Activated naive CD8-positive, alpha-beta T cell treated with anti-CD3 and anti-CD28 coated beads for 36 hours (primary cell): ENCODE measurements at places on chromosomes 2 and 18.

DNA sequence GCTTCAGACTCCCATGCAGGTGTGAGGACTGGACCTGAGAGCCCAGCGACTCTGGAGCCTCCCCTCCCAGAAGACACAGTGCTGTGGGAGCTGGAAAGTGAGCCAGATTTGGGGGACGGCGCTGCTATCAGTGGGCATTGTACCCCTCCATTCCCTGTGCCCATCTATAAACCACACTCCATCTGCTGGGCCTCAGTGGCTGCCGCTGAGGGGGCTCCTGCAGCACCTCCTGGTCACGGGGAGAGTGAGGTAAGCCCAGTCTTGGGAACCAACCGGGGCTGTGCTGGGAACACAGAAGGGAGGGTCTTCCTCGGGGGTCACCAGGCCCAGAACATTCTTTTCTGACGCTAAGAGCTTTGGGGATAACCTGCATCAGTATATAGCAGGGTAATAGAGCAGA, 9.5 kb downstream of the PSD4 start:
- H3K36me3 ChIP-seq: peaks cover 50% of the 10 kb centered on the region
- H3K4me3 ChIP-seq: no peak overlapping the region
- no peaks in the 10 kb centered on the region for H3K27me3 ChIP-seq
- no peak for DNase-seq
- H3K4me1 ChIP-seq: peaks cover 78% of the 10 kb centered on the region

- no peak overlapping the region for H3K4me3 ChIP-seq
- DNase-seq: no peak
- no peak overlapping the region for H3K27ac ChIP-seq
- no peaks in the 10 kb centered on the region for H3K36me3 ChIP-seq
- H3K4me1 ChIP-seq: peaks cover 1% of the 10 kb centered on the region
- peaks cover 5% of the 10 kb centered on the region for H3K27me3 ChIP-seq
These were observed 39.2 kb downstream of the DPYSL5 start for GRCh38 chr2:26887151-26887550.

GRCh38 chr2:67281101-67281500, 116.0 kb upstream of the ETAA1 start:
- no peaks in the 10 kb centered on the region for H3K4me1 ChIP-seq
- no peak overlapping the region for H3K4me3 ChIP-seq
- DNase-seq: no peak
- no peaks in the 10 kb centered on the region for H3K36me3 ChIP-seq

DNA sequence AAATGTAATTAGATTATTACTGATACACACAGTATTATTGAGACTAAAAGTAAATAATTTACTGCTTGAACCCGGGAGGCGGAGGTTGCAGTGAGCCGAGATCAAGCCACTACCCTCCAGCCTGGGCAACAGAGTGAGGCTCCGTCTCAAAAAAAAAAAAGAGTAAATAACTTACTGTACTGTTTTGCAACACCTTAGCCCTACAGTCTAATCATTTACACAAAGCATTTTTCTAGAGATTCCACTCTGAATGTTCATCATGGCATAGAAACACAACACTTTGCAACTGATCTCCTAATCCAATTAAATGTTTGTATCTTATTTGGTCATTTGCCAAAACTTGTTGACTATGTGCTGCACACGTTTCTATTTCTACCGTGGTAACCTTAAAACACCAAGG, 23.4 kb upstream of the RMP24 start:
- DNase-seq: no peak
- H3K36me3 ChIP-seq: no peaks in the 10 kb centered on the region
- H3K27me3 ChIP-seq: peaks cover 23% of the 10 kb centered on the region
- no peak overlapping the region for H3K27ac ChIP-seq
- peaks cover 6% of the 10 kb centered on the region for H3K4me1 ChIP-seq
- no peak overlapping the region for H3K4me3 ChIP-seq

DNA sequence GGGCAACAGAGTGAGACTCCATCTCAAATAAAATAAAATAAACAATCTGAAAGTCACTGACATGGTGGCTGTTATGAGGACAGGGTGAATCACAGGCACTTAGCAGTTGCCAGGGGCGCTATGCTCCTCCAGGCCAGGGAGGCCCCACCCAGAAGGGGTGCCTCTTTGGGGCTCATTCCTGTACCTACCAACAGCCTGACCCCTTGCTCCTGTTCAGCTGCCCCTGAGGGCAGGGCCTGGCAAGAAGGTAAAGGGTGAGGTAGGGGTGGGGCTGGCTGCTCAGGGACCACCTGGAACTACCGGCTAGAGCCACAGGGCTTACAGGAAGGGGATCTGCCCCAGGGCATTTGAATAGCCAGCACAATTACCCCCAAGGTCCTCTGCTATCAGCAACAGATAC, 60.3 kb downstream of the INPP5D start:
- H3K4me1 ChIP-seq: peaks cover 25% of the 10 kb centered on the region
- H3K27me3 ChIP-seq: no peaks in the 10 kb centered on the region
- no peak overlapping the region for H3K27ac ChIP-seq
- H3K4me3 ChIP-seq: no peak overlapping the region
- no peak for DNase-seq
- H3K36me3 ChIP-seq: peaks cover 30% of the 10 kb centered on the region

- H3K4me3 ChIP-seq: no peak overlapping the region
- H3K27me3 ChIP-seq: no peaks in the 10 kb centered on the region
- no peaks in the 10 kb centered on the region for H3K4me1 ChIP-seq
- H3K36me3 ChIP-seq: no peaks in the 10 kb centered on the region
- H3K27ac ChIP-seq: no peak overlapping the region
- DNase-seq: no peak
These were observed 11.1 kb upstream of the CUL3 start for GRCh38 chr2:224596289-224596688.

DNA sequence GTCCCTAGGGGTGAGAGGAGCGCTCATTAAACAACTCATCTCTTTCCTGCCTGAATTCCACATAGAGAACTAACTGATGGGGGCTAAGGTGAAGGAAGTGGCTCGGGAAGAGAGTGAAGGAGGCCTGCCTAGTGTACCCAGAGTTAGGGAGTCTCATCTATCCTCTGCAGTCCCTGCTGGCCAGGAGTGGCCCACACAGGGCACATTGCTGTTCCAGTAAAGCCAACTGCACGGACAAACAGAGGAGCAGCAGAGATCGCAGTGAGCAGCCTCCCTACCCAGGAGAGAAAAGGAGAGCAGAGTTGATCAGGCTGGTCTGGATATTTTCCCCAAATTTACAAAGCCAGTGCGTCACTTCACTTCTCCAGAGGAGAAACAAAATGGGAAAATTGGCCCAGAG, 16.9 kb upstream of the FN1 start:
- no peaks in the 10 kb centered on the region for H3K4me1 ChIP-seq
- H3K27ac ChIP-seq: no peak overlapping the region
- no peak overlapping the region for H3K4me3 ChIP-seq
- no peak for DNase-seq
- H3K36me3 ChIP-seq: no peaks in the 10 kb centered on the region

GRCh38 chr18:52670896-52671295, 330.9 kb downstream of the DCC start:
- no peaks in the 10 kb centered on the region for H3K4me1 ChIP-seq
- H3K36me3 ChIP-seq: no peaks in the 10 kb centered on the region
- no peak for DNase-seq
- no peak overlapping the region for H3K4me3 ChIP-seq

DNA sequence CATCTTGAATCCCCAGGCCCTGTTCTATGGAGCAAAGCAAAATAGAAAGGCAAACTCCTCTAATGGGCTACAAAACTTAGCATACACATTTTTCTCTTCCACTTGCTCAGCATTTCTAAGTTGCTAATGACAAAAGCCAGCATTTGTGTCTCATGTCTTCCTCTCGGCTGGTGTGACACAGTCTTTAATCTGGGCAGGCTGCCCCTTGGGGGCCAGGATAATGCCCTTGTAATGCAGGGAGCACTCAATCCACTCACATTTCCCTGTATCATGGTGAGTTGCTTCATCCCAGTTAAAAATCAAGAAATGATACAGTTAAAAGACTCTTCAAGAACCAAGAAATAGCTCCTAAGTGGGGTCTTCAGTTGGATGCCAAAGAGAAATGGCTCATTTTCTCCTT, 109.1 kb upstream of the FBXO11 start:
- no peaks in the 10 kb centered on the region for H3K27me3 ChIP-seq
- peaks cover 2% of the 10 kb centered on the region for H3K36me3 ChIP-seq
- no peak for DNase-seq
- H3K27ac ChIP-seq: no peak overlapping the region
- no peak overlapping the region for H3K4me3 ChIP-seq

DNA sequence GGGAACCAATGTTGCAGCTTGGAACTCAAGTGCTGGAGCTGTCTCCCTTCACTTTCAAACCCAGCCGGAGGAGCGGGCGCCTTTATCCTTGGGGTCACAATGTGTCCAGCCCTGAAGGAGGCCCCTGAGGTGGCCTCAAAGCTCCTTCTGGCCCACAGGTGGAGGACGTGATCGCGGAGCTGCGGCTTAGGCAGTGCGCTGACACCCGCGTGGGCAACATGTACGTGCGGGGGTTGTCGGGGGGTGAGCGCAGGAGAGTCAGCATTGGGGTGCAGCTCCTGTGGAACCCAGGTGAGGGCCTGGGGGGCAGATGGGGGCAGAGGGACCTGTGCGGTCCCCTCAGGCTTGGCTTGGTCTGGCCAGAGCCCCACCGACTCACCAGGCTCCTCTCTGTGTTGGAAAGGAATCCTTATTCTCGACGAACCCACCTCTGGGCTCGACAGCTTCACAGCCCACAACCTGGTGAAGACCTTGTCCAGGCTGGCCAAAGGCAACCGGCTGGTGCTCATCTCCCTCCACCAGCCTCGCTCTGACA, 13.5 kb downstream of the ABCG8 start:
- peaks cover 39% of the 10 kb centered on the region for H3K27me3 ChIP-seq
- DNase-seq: no peak
- no peaks in the 10 kb centered on the region for H3K4me1 ChIP-seq
- H3K4me3 ChIP-seq: no peak overlapping the region
- no peaks in the 10 kb centered on the region for H3K36me3 ChIP-seq

DNA sequence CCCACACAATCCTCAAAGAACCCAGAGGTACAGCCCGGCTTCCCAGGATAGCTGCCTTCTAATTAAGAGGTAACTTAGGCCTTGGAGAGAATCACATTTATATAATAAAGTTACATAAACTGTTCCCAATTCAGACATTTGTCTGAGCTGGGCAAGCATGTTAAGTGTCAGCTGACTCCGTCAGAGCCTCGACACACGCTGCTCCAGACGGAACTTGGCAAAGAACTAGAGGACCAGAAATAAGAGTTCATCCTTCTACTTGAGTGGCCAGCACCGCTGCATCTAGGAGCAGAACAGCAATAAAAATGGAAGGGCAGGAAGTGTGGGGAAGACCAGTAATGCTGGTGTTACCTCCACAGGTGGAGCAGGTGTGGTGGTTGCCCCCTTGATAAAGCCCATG, 80.5 kb downstream of the MYO5B start:
- no peaks in the 10 kb centered on the region for H3K36me3 ChIP-seq
- H3K4me1 ChIP-seq: no peaks in the 10 kb centered on the region
- DNase-seq: no peak
- H3K27ac ChIP-seq: no peak overlapping the region
- no peak overlapping the region for H3K4me3 ChIP-seq

DNA sequence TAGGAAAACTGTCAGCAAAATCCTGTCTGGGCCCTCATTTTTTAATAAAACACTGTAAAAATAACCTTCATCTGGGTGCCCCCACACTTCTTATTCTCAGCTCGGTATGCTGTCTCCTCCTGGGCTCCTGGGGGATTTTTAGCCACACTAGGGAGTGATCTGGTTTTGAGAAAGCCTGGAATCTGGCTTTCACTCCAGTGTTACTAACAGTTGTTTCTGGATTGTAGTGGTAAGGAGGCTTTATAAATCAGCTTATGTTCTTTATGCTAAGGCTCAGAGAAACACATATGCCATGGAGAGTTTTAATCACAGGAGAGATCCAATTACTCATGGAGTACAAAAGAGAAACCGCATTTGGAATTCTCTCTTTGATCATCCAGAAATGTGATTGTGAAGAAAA, 744.3 kb upstream of the SOX11 start:
- H3K4me1 ChIP-seq: no peaks in the 10 kb centered on the region
- H3K36me3 ChIP-seq: no peaks in the 10 kb centered on the region
- no peak for DNase-seq
- no peak overlapping the region for H3K4me3 ChIP-seq

DNA sequence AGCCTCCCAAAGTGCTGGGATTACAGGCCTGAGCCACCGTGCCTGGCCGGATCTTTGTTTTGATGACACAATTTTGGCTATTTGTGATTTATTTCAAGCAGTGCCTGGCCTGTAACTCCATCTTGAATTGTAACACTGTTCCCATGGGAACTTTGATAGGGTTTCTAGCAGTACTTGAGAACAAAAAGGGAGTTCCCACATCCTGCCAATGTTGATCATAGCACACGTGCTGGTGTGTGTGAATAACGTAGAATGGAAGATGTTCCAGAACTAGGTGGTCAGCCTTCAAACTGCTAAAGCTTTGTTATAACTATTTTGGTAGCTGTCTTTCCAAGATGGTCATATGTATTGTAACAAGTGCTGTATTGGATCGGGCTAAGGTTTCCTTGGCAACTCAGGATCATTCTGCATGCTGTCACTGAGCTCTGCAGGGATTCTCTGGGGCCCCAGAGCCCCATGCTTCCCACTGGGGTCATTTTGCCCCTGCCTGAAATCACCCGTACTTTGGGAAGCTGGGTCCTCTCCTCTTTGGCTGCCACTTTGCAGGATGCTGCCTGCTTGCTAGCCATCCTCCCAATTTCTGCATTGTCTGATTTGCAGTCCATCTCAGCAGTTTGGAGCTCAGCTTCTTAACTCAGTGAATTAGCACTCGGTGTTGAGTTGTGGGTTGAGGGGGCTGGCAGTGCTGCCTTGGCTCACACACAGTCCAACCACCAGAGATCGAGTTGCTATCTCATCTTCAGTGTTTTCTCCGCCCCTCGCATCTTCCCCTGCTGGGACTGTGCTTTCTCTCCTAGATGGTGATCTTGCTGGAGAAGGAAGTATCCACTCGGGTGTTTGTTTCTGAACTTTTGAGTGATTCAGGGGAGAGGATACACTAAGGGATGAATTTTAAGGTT, 26.8 kb downstream of the SH3RF3 start:
- peaks cover 21% of the 10 kb centered on the region for H3K4me1 ChIP-seq
- no peaks in the 10 kb centered on the region for H3K27me3 ChIP-seq
- no peak overlapping the region for H3K27ac ChIP-seq

- peaks cover 69% of the 10 kb centered on the region for H3K27me3 ChIP-seq
- no peak overlapping the region for H3K4me3 ChIP-seq
- no peaks in the 10 kb centered on the region for H3K36me3 ChIP-seq
- H3K4me1 ChIP-seq: no peaks in the 10 kb centered on the region
- no peak overlapping the region for H3K27ac ChIP-seq
- no peak for DNase-seq
These were observed 88.8 kb downstream of the VWA3B start for GRCh38 chr2:98175811-98176210.

GRCh38 chr18:74604774-74605173, 7.1 kb downstream of the ZNF407 start:
- H3K4me3 ChIP-seq: no peak overlapping the region
- DNase-seq: no peak

- peak overlapping the region; percentile 27 for H3K4me3 ChIP-seq
- H3K4me1 ChIP-seq: peaks cover 56% of the 10 kb centered on the region
- H3K27me3 ChIP-seq: no peaks in the 10 kb centered on the region
- no peak for DNase-seq
These were observed 31.1 kb downstream of the NCOA1 start for GRCh38 chr2:24521975-24522639.

GRCh38 chr18:51563396-51563795, 365.9 kb upstream of the MEX3C start:
- DNase-seq: no peak
- peaks cover 22% of the 10 kb centered on the region for H3K27me3 ChIP-seq
- H3K27ac ChIP-seq: no peak overlapping the region
- H3K4me1 ChIP-seq: no peaks in the 10 kb centered on the region
